ENCODE measurements at places on chromosomes 12 and 14. TPM values are rescaled to one million over a fixed set of nuclear protein-coding genes. Genes with fewer than 3 reads are reported as not detected.

- H3K27ac ChIP-seq: peak within 1 kb of the TSS; percentile 47
These were observed at the start of gene DHH for GRCh38 chr12:49094160-49094974. DHH (minus strand) TSS chr12:49094801; CDS start chr12:49094512, 289 bp downstream.

GRCh38 chr14:77562681-77563080, 53.8 kb downstream of the SPTLC2 start:
- H3K27me3 ChIP-seq: no peaks in the 10 kb centered on the region
- H3K4me3 ChIP-seq: no peak overlapping the region
- no peak overlapping the region for H3K27ac ChIP-seq
- H3K36me3 ChIP-seq: peaks cover 15% of the 10 kb centered on the region
- no peak for DNase-seq
- no peaks in the 10 kb centered on the region for H3K4me1 ChIP-seq

GRCh38 chr12:102888511-102888910, 28.5 kb downstream of the PAH start:
- no peak overlapping the region for H3K27ac ChIP-seq
- no peak for DNase-seq

DNA sequence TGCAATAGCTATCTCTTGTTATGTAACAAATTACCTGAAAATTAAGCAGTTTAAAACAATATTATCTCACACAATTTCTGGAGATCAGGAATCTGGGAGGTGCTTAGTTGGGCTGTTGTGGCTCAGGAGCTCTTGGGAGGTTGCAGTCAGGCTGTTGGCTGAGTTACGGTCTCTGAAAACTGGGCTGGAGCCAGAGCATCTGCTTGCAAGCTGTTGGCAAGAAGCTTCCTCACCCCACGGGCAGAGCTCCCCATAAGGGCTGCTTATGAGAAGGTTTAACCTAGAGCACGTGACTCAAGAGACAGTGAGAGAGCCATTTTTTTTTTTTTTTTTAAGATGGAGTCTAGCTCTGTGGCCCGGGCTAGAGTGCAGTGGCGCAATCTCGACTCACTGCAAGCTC, 346.8 kb downstream of the ATP23 start:
- H3K27ac ChIP-seq: no peak overlapping the region
- no peaks in the 10 kb centered on the region for H3K4me1 ChIP-seq
- H3K36me3 ChIP-seq: no peaks in the 10 kb centered on the region
- no peak overlapping the region for H3K4me3 ChIP-seq
- H3K27me3 ChIP-seq: no peaks in the 10 kb centered on the region
- no peak for DNase-seq

PHETA1 gene
- total RNA-seq: 32.9 TPM

SPX gene
- 2.6 TPM for total RNA-seq

PAWR gene
- total RNA-seq: 92.3 TPM

COCH gene
- 32.5 TPM for total RNA-seq

VRTN gene
- total RNA-seq: 1.5 TPM

POTEM gene
- not detected for total RNA-seq
